ENCODE measurements at places on chromosomes 16 and 17.

- no peak for DNase-seq
Observed at GRCh38 chr17:72299592-72299991, 178.8 kb downstream of the SOX9 start.

DNA sequence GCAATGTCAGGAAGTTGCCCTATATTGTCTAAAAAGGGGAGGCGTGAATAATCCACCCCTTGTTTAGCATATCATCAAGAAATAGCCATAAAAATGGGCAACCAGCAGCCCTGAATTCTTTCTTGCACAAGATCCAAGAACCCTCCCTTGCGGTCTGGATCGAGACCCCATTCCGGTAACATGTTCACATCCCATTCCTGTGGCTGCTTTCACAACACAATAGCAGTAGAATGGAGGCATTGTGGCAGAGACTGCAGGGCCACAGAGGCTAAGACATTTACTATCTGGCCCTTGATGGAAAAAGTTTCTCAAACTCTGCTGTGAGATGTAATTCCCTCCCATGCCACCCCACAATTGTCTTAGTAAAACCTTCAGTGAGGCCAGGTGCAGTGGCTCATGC lies 73.2 kb downstream of the RMI2 start:
- DNase-seq: no peak

DNA sequence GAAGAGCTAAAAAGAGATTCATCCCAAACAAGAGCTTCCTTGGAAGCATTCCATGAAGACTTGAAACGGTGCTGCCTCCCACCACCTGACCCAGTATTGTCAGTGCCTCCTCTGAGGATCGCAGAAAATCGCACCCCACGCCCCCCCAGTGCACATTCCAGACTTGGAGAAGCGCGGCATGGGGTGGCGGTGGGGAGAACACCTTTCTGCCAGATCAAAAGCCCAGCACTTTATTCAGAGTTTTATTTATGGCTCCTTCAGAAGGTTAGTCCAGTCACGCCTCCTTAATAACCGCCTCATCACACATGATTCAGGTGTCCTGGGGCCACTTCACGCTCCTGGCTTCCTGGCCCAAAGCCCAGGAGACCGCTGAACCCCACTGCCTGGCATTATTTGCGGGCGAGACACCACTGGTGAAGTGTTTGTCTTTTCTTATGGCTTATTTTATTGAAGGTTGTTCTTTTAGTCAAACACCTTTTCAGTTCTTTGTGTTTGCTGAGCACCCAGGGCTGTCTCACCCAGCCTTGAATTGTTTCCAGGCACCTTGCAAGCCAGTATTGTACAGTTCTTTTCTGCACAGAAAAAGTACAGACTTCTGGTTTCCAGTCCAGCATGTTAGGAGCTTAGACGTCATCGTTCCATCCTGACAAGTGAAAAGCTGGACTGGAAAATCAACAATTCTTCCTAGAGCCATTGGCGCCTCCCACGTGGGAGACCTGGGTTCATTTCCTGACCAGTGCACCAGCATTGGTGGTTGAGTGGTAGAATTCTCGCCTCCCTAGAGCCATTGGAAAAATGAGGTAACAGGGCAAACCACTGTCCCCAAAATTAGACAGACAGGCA lies 79.6 kb upstream of the CACNG5 start:
- DNase-seq: no peak

GRCh38 chr17:56152874-56153602 lies at the start of gene ANKFN1:
Gene ANKFN1 (plus strand): TSS chr17:56153475. CDS start chr17:56212668, 59,193 bp downstream.
- DNase-seq: no peak

GRCh38 chr17:21104608-21105007 lies 22.2 kb upstream of the DHRS7B start:
- no peak for DNase-seq

- no peak for DNase-seq
Observed at GRCh38 chr16:76932541-76933211, 258.3 kb upstream of the MON1B start.

DNA sequence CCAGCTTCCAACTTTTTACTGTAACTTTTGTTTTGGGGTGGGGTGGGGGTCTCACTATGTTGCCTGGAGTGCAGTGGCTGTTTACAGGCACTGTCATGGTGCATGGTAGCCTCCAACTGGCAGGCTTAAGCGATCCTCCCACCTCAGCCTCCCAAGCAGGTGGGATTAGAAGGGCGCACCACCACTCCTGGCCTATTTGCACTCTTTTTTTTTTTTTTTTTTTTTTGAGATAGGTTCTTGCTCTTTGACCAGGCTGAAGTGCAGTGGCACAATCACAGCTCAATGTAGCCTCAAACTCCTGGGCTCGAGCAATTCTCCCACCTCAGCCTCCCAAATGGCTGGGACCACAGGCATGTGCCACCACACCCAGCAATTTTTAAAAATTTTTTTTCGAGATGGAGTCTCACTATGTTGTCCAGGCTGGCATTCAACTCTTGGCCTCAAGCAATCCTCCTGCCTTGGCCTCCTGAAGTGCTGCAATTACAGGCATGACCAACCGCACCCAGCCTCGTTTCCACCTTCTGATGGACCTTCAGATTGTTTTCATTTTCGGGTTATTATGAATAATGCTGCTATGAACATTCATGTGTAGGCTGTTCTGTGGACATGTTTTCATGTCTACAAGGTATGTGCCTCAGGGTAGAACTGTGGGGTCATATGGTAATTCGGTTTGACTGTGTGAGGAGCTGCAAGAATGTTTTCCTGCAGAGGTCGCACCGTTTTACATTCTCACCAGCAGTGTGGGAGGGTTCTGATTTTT lies 10.9 kb downstream of the TRAP1 start:
- DNase-seq: no peak

GRCh38 chr16:63223851-63224250 lies 1187.6 kb upstream of the CDH8 start:
- no peak for DNase-seq

DNA sequence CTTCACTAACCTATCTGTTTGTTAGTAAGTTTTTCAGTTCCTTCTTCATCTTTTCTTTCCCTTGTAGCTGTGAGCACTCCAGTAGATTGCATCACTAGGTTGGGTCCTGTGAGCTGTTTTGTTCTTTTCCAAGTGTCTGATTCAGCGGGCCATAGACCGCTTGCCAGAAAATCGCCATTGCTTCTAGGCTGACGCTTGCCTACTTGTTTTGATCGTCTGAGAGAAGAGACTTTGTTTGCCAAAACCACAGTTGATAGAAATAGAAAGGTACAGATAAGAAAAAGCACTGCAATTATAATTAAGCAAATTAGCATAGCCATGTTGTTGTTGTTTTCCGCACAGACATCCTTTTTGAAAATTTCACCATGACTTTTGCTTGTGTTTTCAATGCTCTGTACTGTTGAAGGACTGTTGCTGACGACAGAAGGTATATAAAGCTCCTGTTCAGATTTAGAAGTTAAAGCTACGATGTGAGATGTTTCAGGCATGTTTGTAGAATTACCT lies 3.1 kb downstream of the EVI2A start:
- DNase-seq: no peak

GRCh38 chr16:56048425-56049105 lies 142.7 kb upstream of the GNAO1 start:
- no peak for DNase-seq

DNA sequence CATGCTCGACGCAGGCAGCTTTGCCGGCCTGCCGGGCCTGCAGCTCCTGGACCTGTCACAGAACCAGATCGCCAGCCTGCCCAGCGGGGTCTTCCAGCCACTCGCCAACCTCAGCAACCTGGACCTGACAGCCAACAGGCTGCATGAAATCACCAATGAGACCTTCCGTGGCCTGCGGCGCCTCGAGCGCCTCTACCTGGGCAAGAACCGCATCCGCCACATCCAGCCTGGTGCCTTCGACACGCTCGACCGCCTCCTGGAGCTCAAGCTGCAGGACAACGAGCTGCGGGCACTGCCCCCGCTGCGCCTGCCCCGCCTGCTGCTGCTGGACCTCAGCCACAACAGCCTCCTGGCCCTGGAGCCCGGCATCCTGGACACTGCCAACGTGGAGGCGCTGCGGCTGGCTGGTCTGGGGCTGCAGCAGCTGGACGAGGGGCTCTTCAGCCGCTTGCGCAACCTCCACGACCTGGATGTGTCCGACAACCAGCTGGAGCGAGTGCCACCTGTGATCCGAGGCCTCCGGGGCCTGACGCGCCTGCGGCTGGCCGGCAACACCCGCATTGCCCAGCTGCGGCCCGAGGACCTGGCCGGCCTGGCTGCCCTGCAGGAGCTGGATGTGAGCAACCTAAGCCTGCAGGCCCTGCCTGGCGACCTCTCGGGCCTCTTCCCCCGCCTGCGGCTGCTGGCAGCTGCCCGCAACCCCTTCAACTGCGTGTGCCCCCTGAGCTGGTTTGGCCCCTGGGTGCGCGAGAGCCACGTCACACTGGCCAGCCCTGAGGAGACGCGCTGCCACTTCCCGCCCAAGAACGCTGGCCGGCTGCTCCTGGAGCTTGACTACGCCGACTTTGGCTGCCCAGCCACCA lies 9.7 kb downstream of the VASN start:
- DNase-seq: no peak

- peak; percentile 67 for DNase-seq
Observed at GRCh38 chr16:72434159-72434558, 262.2 kb upstream of the PMFBP1 start.

GRCh38 chr17:77470800-77471733 lies 330.3 kb downstream of the SEC14L1 start:
- no peak for DNase-seq

DNA sequence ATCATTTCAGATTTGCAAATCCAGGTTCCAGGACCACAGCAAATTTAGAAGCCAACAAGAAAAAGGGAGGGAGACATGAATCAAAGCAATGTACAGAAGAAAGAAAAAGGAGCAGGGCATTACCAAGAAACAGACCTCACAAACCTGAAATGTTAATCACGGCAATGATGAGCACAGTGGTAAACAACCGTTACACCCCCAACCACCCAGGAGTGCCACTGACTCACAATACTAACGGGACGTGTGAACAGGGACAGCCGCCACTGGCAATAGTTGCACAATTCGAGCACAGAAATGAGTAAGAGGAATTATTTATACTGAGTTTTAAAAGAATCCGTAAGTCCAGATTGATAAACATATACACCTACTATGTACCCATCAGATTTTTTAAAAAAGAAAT lies 13.8 kb downstream of the USP22 start:
- peak; percentile 44 for DNase-seq
